ENCODE measurements at places on chromosomes 6 and 20. TPM values are rescaled to one million over a fixed set of nuclear protein-coding genes. Genes with fewer than 3 reads are reported as not detected.

FAM162B gene
- 4.3 TPM for total RNA-seq

DNMT3B gene
- total RNA-seq: 2.9 TPM

SEMG1 gene
- total RNA-seq: not detected

PACSIN1 gene
- total RNA-seq: 1.7 TPM

HLA-DPB1 gene
- 181 TPM for total RNA-seq

TRIM10 gene
- total RNA-seq: 0.79 TPM

RAET1G gene
- total RNA-seq: 0.41 TPM

CCNC gene
- total RNA-seq: 55.9 TPM

ARG1 gene
- not detected for total RNA-seq

DNA sequence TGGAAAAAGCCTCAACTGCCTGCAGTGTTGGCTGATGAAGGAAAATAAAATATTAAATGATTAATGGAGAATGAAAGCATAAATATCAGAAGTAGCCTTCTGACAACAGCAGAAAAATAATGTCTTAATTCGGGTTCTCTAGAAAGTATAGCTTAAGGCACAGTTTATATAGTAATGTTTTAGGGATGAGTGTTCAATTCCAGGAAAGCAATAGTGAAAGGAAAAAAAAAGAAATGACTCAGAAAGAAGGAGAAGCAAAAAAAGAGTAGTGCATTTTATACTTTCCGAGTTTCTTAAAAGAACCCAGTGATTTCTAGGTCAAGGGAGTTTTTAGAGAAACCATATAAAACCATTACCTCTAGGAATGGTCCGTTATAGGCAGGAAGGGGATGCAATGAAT, 137.3 kb downstream of the HTR1B start:
- DNase-seq: no peak

GRCh38 chr6:154508573-154509375, 1.7 kb downstream of the CNKSR3 start:
- DNase-seq: no peak

DNA sequence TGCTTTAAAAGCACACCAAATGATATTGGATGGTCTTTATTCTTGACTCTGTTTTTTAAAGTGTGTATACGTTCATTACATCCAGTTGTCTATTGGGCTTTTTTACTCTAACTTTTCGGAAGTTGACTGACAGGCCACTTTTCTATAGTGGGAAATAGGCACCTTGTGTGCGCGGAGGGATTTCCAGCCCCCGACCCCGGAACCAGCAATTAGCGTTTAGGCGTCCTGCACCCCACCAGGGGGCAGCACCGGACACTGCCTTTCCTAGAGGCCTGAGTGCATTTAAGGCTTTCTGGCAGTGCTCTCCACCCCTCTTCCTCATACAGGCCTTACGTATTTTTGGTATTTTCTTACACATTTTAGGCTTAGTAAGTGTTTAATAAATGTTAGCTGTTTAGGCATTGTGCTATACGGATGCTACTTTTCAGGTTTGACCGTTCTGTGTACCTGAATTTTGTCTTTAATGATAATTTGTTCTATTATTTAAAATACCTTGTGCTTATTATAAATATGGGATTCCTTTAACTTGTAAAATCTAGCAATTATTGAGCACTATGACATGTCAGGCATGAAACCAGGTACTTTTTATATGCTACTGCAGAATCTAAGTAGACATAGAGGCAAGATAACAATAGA, 231.8 kb downstream of the BCKDHB start:
- DNase-seq: peak; percentile 71

- no peak for DNase-seq
Observed at GRCh38 chr20:32566379-32567374, 18.5 kb downstream of the NOL4L start.

- DNase-seq: no peak
Observed at GRCh38 chr6:154886016-154886415, 109.1 kb upstream of the TIAM2 start.

- no peak for DNase-seq
Observed at GRCh38 chr6:155493694-155494143, 38.1 kb upstream of the NOX3 start.

GRCh38 chr20:58688414-58688813, 4.2 kb upstream of the NPEPL1 start:
- no peak for DNase-seq

- DNase-seq: no peak
Observed at GRCh38 chr6:29490552-29490951, 2.8 kb upstream of the MAS1L start.

DNA sequence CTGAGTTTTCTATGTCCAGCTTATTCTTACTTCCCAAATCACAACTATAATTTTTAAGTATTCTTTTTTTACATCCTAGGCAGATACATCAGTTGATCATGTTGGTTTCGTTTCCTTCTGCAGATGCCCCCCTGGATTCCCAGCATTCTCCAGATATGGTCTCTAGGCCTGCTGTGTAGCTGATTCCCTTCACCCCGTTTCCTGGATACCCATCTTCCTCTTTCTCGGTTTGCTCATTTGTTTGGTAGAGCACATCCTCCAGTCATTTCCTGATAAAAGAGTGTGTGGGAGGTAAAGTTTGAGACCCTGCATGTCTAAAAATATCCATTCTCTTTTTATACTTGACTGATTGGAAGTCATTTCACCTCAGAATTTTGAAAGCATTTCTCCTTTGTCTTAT, 66.4 kb downstream of the ANKS1A start:
- DNase-seq: no peak

DNA sequence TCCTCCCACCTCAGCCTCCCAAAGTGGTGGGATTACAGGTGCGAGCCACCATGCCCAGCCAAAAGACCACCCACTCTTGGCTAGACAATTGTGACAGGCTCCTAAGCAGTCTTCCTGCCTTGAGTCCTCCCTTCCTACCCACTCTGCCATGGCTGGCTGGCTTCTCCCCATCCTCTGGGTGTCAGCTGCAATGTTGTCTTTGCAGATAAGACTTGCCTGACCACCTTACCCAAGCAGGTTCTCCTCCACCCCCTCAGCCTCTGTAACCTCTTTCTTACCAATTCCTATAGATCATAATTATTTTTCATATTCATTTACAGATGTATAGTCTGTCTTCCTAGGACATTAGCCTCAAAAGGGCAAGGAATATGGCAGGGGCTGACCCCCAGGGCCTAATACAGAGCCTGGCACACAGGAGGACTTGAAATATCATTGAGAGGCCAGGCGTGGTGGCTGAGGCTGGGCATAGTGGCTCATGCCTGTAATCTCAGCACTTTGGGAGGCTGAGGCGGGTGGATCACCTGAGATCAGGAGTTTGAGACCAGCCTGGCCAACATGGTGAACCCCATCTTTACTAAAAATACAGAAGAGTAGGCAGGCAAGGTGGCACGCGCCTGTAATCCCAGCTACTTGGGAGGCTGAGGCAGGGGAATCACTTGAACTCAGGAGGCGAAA, 28.7 kb upstream of the SPAG4 start:
- DNase-seq: no peak

DNA sequence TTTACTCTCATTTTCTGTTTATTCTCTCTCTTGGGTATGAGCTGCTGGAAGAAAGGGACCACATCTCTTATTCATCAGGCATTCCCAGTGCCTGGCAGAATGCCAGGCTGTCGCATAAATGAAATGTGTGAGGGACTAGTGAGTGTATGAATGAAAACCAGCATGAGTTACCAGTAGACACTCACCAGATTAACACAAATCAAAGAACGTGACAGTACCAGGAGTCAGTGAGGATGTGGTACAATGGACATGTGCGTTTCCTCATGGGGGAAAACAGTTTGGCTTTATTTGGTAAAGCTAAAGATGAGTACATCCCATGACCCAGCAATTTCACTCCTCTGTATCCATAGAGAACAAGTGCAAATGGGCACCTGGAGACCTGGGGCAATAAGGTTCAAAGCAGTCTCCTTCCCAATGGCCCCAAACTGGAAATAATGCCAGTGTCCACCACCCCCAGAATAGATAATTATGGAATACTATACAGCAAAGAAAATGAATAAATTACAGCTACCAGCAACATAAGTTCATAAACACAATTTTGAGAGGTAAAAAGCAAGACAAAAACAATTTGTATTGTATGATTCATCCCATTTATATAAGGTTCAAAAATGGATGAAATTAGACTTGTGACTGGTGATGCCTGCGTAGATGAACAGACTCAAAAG, 93.3 kb downstream of the CDH22 start:
- no peak for DNase-seq

GRCh38 chr6:154765273-154765672, 32.1 kb downstream of the SCAF8 start:
- no peak for DNase-seq

DNA sequence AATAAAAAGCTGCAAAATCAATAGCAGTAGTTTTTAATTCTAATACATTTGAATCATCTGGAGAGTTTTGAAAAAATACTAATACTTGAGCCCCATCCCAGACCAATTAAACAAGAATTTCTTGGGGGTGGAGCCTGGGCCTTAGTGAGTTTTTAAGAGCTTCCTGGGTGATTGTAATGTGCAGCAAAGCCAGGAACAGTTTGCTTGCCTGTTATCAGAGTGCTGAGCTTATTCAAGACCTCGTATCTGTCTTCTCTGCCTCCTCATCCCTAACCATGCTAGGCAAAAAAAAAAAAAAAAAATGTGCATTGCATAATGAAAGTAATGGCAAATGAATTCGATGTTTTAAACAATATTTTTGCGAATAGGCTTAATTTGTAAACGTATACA, 36.4 kb upstream of the MYB start:
- DNase-seq: no peak

DNA sequence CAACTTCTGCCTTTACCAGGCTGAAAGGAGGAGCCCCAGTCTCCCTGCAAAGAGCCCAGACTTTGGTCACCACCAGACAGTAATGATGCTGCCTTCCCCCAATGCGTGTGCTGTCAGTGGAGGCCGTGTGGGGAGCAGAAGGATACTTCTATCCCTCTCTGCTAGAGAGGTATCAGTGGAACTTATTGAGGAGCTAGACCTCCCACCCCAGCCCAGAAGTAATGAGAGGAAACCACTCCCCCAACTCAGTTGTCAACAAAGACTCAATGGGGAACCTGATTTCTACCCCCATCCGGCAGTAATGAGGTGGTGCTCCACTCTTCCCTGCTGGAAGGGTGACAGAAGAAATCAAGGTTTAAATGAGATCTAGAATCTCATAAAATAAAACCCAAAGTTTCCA, 4.4 kb upstream of the WFDC8 start:
- DNase-seq: no peak

- no peak for DNase-seq
Observed at GRCh38 chr6:126312013-126312665, 27.8 kb upstream of the CENPW start.

DNA sequence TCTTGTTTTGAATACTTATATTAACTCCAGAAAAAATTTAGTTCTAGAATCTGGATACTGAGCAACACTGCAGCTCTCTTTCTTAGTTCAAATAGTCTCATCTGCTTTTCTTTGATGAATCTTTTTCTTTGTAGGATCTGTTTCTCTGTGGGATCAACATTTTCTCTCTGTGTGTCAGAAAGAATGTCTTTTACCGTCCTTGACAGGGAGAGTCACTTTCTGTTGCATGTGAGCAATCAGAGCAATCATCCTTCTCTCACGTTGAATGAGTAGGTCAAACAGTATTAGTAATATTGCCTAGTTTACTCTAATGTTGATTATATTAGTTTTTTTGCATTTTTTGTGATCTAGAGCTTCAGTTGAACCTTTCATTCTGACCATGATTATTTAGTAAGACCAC, 130.9 kb downstream of the TRMT11 start:
- DNase-seq: no peak

GRCh38 chr6:130559166-130559565, 193.3 kb downstream of the TMEM200A start:
- no peak for DNase-seq

DNA sequence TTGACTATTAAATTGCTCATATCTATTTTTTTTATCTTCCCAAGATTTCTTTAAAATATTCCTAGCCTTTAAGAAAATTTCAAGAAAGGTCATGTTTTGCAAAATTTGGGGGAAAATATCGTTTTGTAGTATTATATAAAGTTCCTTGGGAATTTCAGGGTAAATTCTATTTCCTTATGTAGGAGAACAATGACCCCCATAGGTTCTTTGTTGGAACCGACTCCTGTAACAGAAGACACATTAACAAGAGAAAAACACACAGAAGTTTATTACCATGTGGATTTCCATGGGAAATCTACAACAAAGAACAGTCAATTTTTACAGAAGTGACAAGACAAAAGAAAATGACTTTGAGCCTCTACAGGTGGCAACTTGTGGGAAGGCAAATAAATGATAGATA, 68.1 kb downstream of the ADGB start:
- DNase-seq: no peak

- DNase-seq: no peak
Observed at GRCh38 chr6:61977947-61978346, 308.1 kb downstream of the KHDRBS2 start.

DNA sequence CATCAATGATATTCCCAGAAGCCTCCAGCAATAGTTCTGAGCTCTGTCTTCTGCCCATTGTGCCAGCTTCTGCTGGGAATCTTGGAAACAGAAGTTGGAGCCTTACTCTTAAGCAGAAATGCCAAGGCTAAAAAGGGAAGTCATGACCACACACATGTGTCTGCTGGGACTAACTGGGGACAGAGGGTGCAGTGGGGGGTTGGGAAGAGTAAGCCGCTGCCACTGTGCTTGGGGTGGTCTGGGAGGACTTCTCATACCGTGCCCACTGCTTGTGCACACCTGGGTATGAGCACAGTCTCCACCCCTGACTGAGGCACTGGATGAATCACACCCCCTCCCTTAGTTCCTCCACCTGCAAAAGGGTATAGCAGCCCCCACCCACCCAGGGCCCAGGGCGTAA, 90.7 kb downstream of the CDC5L start:
- no peak for DNase-seq

GRCh38 chr6:157488716-157489118, 107.7 kb downstream of the ZDHHC14 start:
- no peak for DNase-seq

DNA sequence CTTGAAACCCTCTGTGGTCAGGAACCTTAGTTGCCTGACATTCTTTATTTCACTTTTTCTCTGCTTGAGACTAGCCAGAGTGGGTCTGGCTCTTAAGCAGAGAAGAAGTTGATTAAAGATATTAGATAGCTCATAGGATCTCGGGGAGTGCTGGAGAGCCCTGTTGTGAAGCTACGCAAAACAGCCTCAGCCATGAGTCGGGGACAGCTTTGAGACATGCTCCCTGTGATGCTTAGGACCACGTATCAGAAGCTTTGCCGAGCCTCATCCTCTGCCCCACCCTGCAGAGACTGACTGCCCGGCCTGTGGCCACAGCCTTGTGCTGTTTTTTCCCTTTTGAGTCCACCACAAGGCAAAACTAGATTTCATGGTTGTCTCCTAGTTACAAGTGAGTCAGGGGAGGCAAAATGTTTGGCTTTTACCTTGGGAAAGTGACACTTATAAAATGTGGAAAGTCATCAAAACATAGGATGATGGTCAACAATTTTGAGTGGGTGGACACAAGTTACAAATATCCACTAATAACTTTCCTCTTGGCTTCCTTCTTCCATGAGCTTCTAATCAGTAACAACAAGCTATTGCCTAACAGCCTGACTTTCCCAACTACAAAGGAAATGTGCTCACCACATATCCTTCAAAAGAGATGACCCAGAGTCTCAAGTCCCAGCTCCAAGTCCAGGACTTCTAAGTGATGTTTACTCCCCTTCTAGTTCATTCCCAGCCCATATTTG, 108.4 kb downstream of the JAG1 start:
- no peak for DNase-seq

- DNase-seq: no peak
Observed at GRCh38 chr6:169045486-169045885, 208.2 kb downstream of the THBS2 start.

GRCh38 chr6:135306740-135307420, 125.8 kb downstream of the MYB start:
- DNase-seq: no peak

GRCh38 chr20:30286157-30286556, 971.3 kb upstream of the DEFB115 start:
- DNase-seq: no peak

Data from kidney (tissue), 22 donors.